ENCODE measurements at places on chromosomes 2 and 18.

- DNase-seq: no peak
These were observed 1045.7 kb upstream of the CELF4 start for GRCh38 chr18:38611036-38611964.

DNA sequence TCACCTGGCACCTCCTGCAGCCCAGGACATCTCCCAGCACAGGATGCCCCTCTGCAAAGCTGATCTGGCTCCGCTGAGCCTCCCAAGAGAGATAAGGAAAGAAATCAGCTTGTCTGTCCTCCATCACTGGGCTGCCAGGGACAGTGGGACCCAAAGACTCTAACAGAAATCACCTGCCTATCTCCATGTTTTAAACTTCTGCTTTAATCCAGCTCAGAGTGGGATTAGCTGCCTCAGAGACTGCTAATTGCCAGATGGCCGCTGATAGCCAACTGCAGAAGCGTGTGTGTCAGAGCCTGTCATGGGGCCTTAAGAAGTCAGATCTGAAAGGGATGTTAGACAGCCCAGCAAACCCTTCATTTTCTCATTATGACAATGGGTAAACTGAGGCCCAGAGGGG is 389.4 kb upstream of the KLHL29 start:
- no peak for DNase-seq

GRCh38 chr18:75455249-75456198 is 28.0 kb upstream of the SMIM21 start:
- no peak for DNase-seq

DNA sequence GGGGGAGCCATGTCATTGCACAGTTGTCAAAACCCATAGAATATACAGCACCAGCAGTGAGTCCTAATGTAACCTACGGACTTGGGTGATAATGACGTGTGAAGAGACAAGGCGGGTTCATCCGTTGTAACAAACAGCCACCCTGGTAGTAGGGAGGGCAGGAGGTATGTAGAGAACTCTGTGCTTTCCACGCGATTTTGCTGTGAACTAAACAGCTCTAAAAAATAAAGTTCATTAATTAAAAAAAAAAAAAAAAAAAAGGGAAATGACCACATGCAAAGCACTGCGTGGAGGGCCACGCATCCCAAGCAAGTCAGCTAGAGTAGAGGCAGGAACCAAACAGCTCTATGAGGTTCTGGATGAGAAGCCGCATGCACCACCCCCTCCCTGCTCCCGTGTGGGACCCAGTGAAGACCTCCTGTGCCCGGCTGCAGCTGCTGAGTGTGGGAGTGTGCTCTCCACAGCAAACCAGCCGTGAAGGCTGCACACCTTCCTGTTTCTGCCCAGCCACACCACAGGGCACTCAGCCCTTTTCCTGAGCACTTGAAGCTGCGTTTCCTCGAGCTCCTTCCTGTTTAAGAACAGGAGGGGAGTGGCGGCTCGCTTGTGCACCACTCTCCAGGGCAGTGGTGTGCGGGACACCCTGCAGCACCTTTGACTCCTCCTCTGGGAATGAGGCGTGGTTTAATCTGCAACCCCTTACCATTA is 65.6 kb downstream of the ODC1 start:
- no peak for DNase-seq

DNA sequence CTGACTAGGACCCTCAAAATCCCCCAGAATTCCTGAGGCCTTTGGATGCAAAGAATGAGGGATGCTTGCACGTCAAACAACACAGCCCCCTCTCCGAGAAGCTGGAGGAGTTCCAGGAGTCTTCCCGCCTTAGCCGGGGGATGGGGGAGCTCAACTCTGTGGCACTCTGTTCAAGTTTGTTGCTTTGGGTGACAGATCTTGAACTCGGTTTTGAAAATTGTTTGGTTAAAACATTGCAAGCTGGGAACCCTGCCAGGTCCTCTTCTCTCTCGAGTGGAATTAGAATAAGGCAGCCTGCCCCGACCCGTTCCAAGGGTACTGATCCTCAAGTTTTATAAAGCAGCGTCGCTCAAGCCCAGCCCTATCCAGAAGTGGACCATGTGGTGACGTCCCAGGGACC is 244.1 kb downstream of the LOXHD1 start:
- DNase-seq: no peak
